Activated T-helper 1 cell treated with Interleukin-2 at 50 U/mL for 16 hours (primary cell): ENCODE measurements at places on chromosomes 4 and X.

GRCh38 chr4:87211249-87211952 lies 9.0 kb downstream of the KLHL8 start:
- no peak for DNase-seq

GRCh38 chrX:10177601-10178000 lies 20.8 kb downstream of the CLCN4 start:
- DNase-seq = no peak

DNA sequence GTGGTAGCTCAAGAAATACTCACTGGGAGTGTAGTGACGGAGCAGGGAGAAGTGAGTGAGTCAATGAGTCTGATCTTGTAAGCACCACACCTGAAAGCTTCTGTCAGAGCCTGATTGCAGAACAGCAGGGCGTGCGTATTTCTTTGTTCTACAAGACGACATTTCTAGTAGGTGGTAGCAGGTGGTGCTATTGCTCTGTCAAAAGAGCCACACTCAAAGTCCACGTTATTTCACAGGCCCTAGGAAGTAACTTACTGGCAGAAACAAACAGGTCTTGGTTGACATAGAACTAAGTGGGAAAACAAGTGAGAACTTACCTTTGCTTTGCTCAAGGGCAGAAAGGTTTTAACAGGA lies 46.4 kb upstream of the SPRY1 start:
- DNase-seq = no peak

DNA sequence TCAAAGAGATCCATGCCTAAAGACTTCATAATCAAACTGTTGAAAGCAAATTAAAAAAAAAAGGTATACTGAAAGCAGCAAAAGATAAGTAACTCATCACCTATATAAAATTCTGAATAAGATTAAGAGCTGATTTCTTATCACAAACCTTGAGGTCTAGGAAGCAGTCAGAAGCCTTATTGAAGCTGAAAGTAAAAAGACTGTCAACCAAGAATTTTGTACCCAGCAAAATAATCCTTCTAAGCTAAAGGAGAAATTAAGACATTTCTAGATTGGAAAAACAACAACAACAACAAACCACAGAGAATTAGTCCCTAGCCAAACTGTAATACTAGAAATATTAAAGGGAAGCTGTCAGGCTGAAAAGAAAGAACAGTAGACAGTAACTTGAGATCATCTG lies 622.9 kb downstream of the PCDH7 start:
- DNase-seq = no peak

- no peak for DNase-seq
These were observed 62.1 kb upstream of the LANCL3 start for GRCh38 chrX:37509349-37509748.

DNA sequence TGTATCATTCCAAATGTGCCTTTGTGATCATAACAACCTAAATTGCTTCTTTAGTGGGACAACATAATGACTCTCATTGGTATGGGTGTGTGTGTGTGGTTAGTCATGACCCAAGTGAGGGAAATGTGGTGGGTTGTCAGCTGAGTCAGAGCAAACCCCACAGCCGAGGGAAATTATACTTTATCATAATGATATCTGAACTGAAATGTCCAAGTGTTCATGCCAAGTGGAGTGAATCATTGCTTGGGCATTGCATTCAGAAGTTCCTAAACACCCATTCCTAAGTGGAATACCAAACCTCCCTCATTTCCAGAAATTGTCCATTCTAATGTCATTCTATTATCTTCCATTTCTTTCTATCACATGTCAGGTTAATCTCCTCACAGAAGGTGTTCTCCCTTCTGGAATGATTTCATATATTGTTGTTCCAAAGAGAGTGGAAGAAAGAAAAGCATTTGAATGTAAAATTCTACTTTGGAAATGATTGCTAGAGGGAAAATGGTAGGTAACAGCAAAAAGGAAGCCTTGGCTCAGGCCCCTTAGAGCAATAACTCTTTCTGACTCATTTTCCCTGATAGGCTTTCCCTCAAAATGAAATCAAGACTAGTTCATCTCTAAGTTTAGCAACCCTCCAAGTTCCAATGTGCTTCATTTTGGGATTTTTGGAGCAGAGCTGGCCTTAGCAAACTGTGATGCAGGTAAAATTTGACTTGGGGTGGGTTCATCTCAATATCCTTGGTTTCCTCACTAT lies 230.7 kb upstream of the KCNIP4 start:
- DNase-seq = no peak

DNA sequence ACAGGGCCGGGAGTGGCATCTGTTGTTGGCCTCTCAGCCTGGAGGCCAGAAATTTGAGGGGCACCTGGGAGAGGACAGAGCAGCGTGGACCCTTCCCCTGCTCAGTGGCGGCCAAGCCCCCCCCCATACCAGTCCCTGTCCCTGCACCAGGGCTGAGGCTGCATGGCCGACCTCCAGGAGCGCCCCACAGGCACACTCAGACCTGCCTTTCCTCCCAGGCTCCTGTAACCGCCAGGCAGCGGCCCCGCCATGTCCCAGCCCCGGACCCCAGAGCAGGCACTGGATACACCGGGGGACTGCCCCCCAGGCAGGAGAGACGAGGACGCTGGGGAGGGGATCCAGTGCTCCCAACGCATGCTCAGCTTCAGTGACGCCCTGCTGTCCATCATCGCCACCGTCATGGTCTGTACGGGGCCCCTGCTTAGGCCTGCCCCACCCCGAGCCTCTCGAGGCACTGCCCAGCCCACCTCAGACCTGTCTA lies 15.3 kb downstream of the TMEM175 start:
- no peak for DNase-seq

- DNase-seq = no peak
These were observed 1.3 kb downstream of the CAMK2D start for GRCh38 chr4:113760094-113760794.

DNA sequence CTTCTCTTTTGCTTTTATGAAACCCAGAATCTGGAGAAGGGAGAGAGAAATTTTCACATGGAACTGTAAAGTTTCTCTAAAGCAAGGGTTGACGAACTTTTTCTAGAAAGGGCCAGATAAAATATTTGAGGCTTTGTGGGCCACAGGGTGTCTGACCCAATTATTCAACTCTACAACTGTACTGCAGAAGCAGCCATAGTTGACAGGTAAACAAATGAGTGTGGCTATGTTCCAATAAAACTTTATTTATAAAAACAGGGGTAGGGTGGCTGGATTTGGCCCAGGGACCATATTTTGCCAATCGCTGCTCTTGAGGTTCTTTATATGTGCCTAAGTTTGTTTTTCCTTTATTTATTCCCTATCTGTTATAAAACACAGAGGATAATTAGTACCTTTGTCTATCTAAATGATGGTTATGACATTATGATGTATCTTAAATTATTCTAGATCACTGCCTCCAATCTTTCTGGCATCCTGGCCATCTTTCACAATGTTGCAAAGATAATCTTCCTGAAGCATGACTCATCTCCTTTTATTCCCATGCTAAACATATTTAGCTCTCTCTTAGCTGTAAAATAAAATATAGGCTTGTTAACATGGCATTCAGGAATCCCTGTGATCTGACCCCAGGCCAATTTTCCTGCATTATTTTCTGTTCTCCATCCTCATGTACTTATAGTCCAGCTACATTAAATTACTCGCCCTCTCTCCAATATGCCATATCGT lies 106.8 kb upstream of the CBLL2 start:
- DNase-seq = no peak

- DNase-seq = no peak
These were observed 132.2 kb downstream of the KLHL8 start for GRCh38 chr4:87088186-87088585.
